ENCODE measurements at places on chromosomes 7 and 10. TPM values are rescaled to one million over a fixed set of nuclear protein-coding genes. Genes with fewer than 3 reads are reported as not detected.
A peak's percentile ranks its signal among the peaks of the same experiment; 100 is the strongest.

GRCh38 chr7:115009139-115009538, 87.2 kb downstream of the MDFIC start:
- DNase-seq = peak; percentile 11

- DNase-seq = peak; percentile 21
Observed at GRCh38 chr7:142438235-142438922, 180.5 kb upstream of the PRSS58 start.

DNA sequence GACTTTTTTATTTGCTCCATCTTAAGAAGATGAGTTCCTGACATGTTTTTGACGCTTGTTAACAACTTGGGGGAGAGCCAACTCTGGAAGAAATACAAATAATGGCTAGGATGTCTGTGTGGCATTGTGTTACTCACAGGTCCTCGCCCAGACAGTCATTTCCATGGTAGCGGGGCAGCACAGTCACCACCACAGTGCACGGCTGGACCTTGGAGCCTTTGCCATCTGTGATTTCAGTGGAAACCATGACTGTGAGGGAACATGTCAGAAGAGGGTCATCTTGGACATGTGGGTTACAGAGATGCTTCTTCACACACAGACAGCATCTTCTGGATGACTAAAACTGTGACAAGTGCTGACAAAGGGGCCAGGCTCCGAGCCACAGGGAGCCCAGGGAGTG, 74.5 kb downstream of the PKD1L1 start:
- DNase-seq = no peak

DNA sequence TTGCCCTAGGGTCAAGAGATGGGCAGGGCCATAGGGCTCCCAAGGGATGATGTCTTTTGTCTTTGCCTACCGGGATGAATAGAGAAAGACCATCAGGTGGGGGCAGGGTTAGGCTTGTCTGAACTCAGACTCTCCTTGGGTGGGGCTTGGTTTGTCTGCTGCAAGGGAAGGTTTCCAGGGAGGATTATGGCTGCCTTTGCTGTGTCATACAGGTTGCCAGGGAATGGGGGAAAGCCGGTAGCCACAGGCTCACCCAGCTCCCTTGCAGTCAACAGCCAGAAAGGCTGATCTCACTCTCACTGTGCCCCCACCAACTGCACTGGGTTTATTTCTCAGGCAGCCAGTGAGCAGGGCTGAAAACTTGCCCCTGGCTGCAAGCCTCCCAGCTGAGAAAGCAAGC, 253.2 kb downstream of the POLR1F start:
- DNase-seq = no peak

GRCh38 chr10:130340816-130341215, 204.6 kb downstream of the GLRX3 start:
- no peak for DNase-seq

DNA sequence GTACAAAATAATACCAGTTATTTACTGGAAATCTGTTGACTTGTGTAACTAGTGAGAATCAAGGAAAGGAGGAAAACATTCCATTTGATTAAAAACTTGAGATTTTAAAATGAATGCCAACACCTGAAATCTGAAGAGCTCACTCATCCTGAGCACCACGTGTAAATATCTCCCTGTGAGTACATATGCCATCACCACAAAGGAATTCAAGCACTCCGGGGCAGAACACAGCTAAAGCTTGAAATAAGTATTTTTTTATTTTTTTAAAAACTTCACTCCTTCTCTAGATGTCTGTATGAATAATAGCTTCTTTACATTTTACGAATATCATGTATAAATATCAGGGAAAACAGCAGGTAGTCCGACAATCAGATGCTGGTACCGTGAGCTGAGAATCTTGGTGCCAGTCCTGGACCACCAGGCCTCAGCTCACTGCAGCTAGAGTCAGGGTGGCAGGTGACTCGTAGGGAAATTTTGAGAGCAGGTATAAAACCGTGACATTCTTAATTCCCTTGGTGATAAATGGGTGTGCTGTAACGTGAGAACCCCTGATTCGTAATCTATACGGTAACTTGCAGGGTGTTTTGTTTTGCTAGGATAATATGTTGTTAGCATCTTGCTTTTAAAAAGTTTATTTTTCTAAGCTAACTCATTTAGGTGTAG, 12.7 kb downstream of the LMTK2 start:
- DNase-seq = peak; percentile 34

DNA sequence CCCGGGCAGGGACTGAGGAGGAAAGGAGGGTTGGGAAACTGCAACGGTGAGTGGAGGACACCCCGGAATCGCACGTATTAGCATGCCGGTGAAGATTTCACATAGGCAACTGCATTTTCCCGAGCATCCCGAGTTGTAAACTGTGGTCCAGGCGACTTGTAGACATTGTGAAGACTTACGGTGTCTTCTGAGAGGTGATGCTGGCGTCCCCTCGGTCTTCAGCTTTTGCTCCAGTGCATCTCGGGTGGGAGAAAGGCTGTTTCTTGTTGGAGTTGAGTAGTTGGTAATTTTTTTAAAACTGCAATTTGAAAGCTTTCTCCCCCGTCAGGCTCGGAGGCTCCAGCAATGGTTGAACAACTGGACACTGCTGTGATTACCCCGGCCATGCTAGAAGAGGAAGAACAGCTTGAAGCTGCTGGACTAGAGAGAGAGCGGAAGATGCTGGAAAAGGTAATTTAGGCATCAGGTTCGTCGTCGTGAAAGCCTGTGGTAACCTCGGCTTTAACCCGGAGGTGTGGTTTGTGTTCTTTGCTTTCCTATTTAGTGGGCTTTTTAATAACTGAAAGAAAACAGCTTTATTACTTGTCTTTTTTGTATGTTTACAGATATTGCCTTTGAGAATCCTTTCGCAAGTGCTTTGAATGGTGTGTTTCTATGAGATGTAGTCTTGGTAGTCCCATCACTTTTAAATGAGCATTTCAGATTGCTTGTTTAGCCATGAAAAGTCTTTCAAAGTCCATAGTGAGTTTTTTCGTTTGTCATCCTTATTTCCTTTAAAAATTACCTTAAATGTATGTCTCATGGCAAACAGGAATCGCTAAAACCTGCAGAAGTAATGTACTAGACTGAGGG, 687 bp downstream of the HELLS start:
- DNase-seq = peak; percentile 30

DNA sequence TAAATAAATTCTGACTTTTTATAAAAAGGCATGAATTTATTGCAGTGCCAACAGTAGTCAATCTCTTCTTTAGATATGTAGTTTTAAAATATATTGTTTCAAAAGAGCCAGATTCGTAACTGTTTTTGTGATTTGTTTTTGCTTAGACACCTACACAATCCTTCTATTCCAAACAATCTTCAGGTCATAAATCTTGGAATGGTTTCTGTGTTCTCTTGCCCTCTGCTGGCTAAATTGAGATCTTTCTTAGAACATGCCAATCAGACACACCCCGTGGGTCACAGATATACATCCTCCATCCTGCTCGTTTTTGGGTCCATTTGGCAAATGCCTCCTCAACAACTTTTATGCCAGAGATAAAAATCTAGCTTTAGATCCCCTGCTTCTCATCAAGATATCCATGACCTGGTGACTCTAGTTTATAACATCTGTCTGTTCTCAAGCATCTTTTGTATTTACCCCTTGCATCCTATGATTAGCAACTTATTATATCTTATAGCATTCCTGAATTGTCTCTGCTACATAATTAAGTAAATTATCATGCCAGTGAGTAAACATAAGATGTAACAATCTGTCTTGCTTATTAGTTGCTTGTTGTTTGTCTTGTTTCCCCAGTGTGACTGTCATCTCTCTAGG, 35.3 kb upstream of the IFRD1 start:
- DNase-seq = no peak

The SSC4D gene
- polyA plus RNA-seq = 0.87 TPM

The SPDYE16 gene
- polyA plus RNA-seq = 2.7 TPM

The PRSS37 gene
- 0.07 TPM for polyA plus RNA-seq

The CHRM2 gene
- polyA plus RNA-seq = 0.27 TPM

- DNase-seq = peak; percentile 63
Observed at GRCh38 chr7:124085179-124085578, 52.3 kb upstream of the TMEM229A start.

The GPR15LG gene
- polyA plus RNA-seq = not detected

GRCh38 chr10:122420624-122421007, 33.8 kb upstream of the ARMS2 start:
- no peak for DNase-seq

- DNase-seq = no peak
Observed at GRCh38 chr10:72509206-72509799, 116.6 kb downstream of the MICU1 start.

DNA sequence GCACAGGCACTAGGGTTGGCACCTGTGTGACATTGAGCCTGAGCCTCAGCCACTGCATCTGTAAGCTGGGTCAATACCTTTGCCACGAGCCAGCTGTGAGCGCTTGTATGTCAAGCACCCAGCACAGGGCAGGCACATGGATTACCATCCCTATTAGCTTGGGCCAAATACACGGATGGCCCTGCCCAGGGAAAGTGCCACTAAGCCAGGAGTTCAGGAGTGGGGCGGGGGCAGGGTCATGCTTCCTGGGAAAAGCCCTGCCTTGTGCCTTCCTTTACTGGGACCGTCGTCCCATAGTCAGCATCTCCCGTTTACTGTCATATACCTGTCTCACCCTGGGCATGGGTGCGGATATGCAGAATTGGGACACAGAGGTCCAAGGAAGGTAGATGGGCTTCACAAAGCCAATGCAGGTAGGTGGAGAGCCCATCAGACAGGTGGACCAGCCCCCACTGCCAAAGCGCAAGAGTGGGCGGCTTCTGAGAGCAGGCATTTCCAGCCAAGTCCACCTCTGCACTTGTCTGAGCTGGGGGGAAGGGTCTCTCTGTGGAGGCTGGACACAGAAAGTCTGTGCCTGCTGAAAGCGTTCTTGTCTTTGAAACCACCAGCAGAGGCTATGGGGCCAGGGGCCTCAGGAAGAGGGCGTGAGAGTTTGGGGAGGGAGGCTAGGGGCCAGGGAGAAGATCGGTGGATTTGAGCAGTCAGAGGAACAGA, 72.6 kb downstream of the VWA2 start:
- DNase-seq = no peak

The GNAT3 gene
- not detected for polyA plus RNA-seq

The SPACDR gene
- polyA plus RNA-seq = 1.3 TPM

GRCh38 chr7:40530292-40530691, 395.5 kb downstream of the SUGCT start:
- no peak for DNase-seq

DNA sequence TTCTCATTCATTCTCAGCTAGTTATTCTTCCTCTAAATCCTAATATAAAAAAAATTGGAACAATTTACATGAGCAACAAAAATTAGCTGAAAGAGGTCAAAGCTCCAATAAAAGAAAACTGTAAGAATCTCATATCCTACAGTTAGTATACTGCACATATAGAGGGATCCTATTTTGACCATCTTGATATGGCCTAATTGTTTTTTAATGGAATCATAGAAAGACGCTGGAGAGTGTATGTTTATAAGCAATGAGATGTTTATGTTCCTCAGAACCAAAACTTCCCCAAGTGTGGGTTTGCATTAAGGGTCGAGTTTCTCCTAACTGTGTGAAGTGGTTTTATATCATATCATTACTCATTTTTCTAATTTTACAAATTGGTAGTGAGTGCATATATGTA, 102.5 kb downstream of the VIM start:
- DNase-seq = no peak

The NCAPG2 gene
- 16.2 TPM for polyA plus RNA-seq

DNA sequence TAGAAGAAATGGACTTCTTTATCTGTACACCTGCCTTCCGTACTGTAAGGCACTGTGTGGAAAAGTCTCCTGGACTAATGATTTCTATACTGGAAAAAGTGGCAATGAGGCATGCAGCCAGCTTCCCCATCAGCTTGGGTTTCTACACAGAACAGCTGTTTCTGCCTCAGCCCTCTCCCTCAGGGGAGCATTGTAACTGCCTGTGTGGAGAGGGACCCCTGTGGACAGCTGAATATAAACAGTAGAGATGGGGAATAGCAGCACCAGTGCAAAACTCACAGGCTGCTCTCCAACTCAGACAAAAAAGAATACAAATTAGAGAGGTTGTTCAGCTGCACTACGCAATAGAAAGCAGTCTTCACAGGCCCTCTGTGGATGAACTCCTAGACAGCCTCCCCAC, 451.3 kb upstream of the MBL2 start:
- peak; percentile 11 for DNase-seq

The DRGX gene
- polyA plus RNA-seq = not detected
